ENCODE measurements at places on chromosomes 12 and 14. TPM values are rescaled to one million over a fixed set of nuclear protein-coding genes. Genes with fewer than 3 reads are reported as not detected.

The IFI27 gene
- 1.7 TPM for total RNA-seq

The NOXRED1 gene
- total RNA-seq, result not detected

The SMCO2 gene
- 0.20 TPM for total RNA-seq

The ANO4 gene
- 5.7 TPM for total RNA-seq

The KITLG gene
- total RNA-seq, result 12.1 TPM

The TGFB3 gene
- 0.37 TPM for total RNA-seq

The LAG3 gene
- 1.7 TPM for total RNA-seq

The CCDC38 gene
- not detected for total RNA-seq

The LMNTD1 gene
- not detected for total RNA-seq

The NKX2-1 gene
- not detected for total RNA-seq

The TMPRSS12 gene
- total RNA-seq, result not detected

The STAC3 gene
- total RNA-seq, result 2.0 TPM

The TRPV4 gene
- 4.9 TPM for total RNA-seq

The CCND2 gene
- total RNA-seq, result 104 TPM

The MGST1 gene
- total RNA-seq, result 235 TPM

The OVCH1 gene
- total RNA-seq, result not detected

The TMEM63C gene
- total RNA-seq, result 1.7 TPM

The PRH2 gene
- total RNA-seq, result not detected

The OLR1 gene
- not detected for total RNA-seq

The WIF1 gene
- total RNA-seq, result 0.42 TPM

The KIF5A gene
- 18.5 TPM for total RNA-seq

The TAS2R14 gene
- 2.1 TPM for total RNA-seq

The RBM23 gene
- 77.2 TPM for total RNA-seq

The ASPG gene
- total RNA-seq, result 0.33 TPM

The TEX22 gene
- total RNA-seq, result 0.83 TPM

The METTL1 gene
- 66.7 TPM for total RNA-seq

The CCDC184 gene
- total RNA-seq, result 0.11 TPM

The GNG2 gene
- total RNA-seq, result 7.0 TPM

The COCH gene
- total RNA-seq, result 25.8 TPM

The ADCY6 gene
- total RNA-seq, result 30.2 TPM

The ADIPOR2 gene
- 44.2 TPM for total RNA-seq

The CISTR gene
- not detected for total RNA-seq

The PSMC6 gene
- 103 TPM for total RNA-seq

The CARMIL3 gene
- 5.8 TPM for total RNA-seq

The PLBD1 gene
- 15.2 TPM for total RNA-seq

The GLTP gene
- 15.5 TPM for total RNA-seq

The MYBPC1 gene
- not detected for total RNA-seq

The AKAP5 gene
- total RNA-seq, result 2.5 TPM

The CIROP gene
- not detected for total RNA-seq

The SELPLG gene
- 0.09 TPM for total RNA-seq

The SLC8A3 gene
- total RNA-seq, result 0.07 TPM

The SLC6A15 gene
- total RNA-seq, result 12.9 TPM

The PAH gene
- 8.0 TPM for total RNA-seq

The XRCC3 gene
- total RNA-seq, result 45.3 TPM

The ACOT4 gene
- total RNA-seq, result 1.8 TPM

The POC1B gene
- 11.6 TPM for total RNA-seq

The GABARAPL1 gene
- total RNA-seq, result 53.4 TPM

The RNASE12 gene
- not detected for total RNA-seq

The SOAT2 gene
- total RNA-seq, result not detected

The PXN gene
- total RNA-seq, result 92.8 TPM

The TRHDE gene
- total RNA-seq, result 1.0 TPM
